ENCODE measurements at places on chromosomes 6 and 20.

DNA sequence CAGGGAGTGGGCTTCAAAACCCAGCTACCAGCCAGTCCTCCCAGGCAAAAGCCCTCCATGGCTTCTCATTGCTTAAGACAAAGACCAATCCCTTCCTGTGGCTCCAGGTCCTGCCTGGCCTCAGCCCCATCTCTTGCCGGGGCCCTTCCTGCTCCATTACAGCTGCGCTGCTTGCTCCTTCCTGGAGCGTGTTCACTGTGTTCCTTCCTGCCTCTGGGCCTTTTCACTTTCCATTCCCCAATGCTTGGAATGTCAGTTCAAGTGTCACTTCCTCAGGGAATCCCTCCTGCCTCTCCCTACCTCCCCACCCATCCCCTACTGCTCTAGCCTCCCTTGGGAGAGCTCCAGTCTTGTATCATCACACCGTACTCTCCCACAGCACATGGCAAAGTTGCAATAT, 11.1 kb upstream of the ITPR3 start:
- no peak for DNase-seq

DNA sequence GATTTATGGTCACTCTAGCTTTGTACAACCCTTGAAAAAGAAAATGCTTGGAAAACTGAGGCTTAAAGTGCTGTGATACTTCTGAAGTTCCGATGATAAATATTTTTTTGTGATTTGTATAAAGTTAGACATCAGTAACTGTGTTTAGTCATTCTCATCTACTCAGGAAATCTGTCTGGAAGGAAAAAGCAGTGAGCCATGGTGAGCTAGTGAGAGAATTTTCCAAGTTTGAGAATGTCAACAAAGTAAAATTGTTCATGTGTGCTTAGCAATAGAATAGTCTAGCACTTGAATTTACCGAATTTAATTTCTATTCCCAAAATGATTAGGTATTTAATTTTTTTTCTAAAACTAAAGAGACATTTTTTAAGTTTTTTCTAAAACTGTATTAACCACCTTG, 41.3 kb upstream of the PLCB4 start:
- no peak for DNase-seq

GRCh38 chr20:1588533-1589460, 31.0 kb downstream of the SIRPB1 start:
- peak; percentile 85 for DNase-seq

- no peak for DNase-seq
These were observed 49.4 kb upstream of the MBOAT1 start for GRCh38 chr6:20261685-20262084.

DNA sequence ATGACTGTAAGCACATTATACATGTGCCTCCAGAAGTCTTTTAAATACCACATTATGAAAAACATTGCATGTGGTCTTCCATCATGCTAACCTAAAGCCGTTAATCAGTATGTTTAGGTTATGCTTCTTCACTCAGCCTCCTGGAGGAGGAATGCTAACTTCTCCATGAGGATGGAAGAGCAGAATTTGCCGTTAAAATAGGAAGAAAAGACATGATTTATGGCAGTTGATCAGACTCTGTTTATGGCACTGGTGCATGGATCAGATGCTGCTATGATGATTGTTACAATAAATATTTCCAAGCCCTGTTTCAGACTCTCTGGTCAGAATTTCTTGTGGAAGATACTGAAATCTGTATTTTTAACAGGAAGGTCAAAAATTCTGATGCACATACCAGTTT, 31.7 kb downstream of the MAP3K4 start:
- DNase-seq, result no peak

- DNase-seq, result peak; percentile 65
These were observed 99.3 kb downstream of the LRRC1 start for GRCh38 chr6:53894091-53894490.

DNA sequence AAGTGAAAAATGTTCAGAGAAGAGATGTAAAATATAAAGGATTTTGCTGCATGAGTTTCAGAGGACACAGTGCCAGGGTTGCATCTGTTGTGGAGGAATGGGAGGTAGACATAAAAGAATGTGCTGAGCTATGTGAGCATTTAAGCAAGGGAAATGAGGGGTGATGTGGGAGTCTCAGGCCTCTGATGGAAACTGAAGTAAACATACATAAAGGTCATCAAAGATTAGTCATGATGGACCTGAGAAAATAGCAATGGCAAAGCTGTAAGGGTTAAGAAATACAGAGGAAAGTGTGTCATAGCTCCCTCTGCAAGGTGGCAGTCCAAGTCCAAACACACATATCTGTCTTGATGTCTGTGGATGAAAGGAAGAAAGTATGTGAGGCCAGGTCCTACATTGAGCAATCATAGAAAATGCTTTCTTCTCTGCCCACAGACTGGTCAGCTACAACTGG, 306.6 kb upstream of the ECI2 start:
- no peak for DNase-seq

- no peak for DNase-seq
These were observed 437.7 kb downstream of the COL12A1 start for GRCh38 chr6:74768120-74768519.

GRCh38 chr6:73064266-73064665, 161.0 kb downstream of the KHDC1L start:
- no peak for DNase-seq

DNA sequence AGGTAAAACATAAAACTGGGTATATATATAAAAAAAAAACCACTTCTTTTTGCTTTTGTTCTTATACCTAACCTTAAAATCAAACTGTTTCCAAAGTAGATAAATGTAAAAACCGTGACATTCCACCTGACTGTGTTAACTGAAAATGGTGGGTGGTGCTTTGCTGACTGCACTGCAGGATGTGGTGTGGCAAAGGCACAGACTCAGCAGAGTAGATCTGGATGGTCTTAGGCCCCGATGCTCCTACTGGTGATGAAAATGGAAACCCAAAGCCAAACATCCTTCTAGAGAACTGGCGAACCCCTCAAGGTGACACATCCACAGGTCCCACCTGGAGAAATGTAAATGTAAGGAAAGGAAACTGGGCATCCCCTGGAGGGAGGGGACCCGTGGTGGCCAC, 8.9 kb downstream of the TGIF2 start:
- DNase-seq, result no peak

- DNase-seq, result no peak
These were observed 31.8 kb downstream of the SYNE1 start for GRCh38 chr6:152605342-152605741.

- DNase-seq, result no peak
These were observed 12.9 kb upstream of the EFCAB8 start for GRCh38 chr20:32845786-32846185.

DNA sequence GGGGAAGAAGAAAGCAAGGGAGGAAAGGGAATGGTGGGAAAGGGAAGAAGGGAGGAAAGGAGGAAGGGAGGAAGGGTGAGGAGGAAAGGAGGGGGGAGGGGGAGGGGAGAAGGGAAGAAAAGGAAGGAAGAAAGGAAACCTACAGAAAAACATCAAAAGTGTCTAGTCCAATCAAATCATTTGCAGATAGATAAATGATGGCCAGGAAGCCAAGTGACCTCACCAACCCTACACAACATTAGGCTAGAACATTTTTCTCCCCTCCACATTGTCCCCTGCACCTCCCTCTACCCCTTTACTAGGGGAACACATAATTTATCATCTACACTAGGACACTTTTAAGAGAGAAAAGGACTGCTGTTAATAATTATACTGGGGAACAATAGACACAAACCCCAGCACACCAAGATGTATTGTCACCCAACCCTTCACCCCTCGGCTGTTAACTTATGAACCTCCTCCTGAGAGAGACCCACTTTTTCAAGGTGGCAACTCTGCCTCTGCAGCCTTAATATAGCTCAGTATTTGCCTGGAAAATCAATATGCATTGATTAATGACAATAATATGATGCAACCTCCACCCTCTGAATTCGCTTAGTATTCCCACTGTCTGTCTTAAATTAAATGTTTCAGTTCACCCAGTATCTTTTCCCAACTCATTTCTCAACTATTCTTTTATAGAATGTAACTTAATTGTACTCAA, 231.2 kb downstream of the PTPRT start:
- no peak for DNase-seq

GRCh38 chr6:34661357-34661756, 35.2 kb downstream of the ILRUN start:
- peak; percentile 78 for DNase-seq

DNA sequence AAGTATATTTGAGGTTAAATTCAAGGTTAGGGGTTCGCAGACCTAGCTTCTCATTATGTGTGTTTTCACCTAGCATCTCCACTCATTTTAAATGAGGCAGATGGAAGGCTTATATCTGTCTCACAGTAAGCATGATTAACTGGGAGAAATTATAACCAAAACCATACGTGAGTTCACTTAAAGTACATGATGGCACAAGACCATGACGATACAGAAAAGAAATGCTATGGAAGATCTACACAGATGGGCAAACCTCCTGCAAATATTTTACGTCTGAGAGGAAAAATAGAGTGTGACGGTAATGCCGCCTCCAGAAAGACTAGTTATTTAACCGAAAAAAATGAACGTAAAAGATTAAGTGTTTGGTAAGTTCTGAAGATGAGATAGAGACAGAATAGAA, 337.8 kb downstream of the FARS2 start:
- no peak for DNase-seq

- DNase-seq, result peak; percentile 64
These were observed 143.2 kb upstream of the ZNF217 start for GRCh38 chr20:53736757-53737395.

DNA sequence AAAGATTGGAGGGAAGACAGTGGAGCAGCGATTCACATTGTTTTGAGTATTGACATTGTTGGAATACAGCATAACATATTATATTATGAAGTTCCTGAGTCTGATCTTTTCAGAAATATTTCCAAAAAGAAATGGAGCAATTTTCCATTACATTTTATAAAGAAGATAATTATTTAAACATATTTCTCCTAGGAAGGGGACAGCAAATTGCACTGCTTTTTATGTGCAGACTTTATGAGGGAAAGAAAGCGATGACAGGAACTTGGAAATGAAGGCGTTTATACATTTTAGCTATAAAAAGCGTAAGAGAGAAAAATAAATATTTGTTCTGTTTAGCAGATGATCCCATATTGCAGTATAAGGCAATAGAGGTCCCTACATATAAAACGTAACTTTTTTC, 117.0 kb upstream of the EDN1 start:
- DNase-seq, result no peak

GRCh38 chr6:37474316-37474715, 25.4 kb downstream of the CCDC167 start:
- DNase-seq, result no peak

DNA sequence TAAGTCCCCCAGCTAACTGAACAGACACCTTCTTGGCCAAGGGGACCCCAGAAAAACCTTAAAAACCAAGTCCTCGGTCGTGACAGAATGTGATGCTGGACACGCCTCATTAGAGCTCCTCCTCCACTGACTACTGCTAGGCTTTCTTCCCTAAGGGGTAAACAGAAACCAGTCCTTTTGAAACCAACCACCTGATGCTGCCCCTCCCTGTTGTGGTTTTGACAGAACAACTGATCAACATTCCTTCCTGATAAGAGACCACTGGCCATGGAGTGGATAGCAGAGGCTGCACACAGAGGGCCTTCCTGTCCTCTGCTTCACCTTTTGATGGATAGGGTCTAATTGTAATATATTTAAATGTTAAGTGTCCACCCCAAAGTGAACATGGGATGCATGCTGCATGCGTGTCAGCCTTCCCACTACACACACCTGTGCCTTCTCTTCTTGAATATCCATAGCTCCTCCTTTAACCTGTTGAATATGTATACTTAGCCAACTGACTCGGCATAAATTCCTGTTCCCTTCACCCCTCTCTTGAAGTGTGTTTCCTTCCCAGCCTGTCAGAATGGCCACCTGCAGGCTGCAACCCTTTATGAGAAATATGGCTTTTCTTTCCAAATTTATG, 27.9 kb upstream of the SLC2A12 start:
- peak; percentile 56 for DNase-seq

- no peak for DNase-seq
These were observed 11.5 kb downstream of the SDC4 start for GRCh38 chr20:45336530-45337366.

DNA sequence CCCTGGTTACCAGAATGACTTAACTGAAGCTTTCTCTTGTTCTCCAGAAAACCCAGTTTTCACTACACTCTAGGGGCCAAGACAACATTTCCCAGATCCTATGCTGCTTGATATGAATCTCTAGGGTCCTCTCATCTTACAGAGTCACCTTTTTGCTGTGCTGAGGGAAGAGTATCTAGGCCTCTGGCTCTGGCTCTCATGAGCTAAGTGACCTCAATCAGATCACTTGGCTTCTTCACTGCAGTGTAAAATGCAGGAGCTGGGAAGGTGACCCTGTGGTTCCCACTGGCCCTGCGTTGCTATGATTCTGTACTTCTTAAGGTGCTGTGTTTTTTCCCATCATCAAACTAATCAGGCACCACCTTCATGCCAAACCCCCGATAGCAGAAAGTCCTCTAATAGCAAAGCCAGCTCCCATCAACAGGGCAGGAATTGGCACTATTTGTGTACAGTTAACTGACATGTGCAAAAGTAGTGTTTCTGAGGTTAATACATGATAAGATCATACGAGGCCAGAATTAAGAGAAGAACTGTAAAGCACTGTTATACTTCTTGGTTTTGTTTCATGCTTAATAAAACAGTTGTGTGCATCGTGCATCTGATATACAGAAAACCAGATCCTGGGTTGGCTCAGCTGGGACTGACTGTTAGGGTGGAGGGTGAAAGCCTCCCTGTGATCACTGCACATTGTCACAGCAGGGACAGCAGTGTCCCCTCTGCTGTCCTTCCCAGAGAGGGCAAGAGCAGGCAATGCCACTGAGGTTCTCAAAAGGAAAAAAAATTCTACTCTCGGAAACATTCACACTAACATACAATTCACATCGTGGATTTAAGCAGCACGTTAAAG, 46.7 kb downstream of the CNKSR3 start:
- no peak for DNase-seq

GRCh38 chr6:72246926-72247325, 360.6 kb downstream of the RIMS1 start:
- no peak for DNase-seq

DNA sequence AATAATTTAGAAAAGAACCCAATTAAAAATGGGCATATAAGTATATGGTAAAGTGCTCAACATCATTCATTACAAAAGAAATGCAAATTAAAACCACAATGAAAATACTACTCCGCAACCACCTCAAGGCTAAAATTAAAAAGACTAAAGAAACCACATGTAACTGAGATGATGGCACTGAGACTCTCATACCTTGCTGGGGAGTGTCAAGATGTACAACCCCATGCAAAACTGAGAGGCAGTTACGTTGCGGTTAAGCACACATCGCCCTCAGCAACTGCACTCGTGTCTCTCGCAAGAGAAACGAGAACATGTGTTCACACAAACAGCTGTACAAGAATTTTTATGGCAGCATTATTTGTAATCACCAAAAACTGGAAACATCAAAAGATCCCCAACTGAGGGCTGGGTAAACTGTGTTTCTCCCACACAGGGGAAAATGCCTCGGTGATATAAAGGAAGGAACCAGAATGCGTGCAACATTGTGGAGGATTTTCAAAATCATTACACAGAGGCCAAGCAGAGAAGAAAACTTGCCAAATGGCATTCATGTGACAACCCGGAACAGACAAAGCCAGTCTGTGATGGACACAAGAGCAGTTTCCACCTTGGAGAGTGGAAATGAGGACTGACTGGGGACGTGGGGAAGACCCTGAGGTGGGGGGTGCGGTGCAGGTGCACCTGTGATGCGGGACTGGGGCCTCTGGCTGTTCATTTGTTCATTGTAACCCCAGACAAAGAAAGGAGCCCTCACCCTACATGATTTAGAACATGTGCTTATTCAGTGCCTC, 144.9 kb downstream of the WDR27 start:
- no peak for DNase-seq
